ENCODE measurements at places on chromosomes 7 and 10. TPM values are rescaled to one million over a fixed set of nuclear protein-coding genes. Genes with fewer than 3 reads are reported as not detected.

DNA sequence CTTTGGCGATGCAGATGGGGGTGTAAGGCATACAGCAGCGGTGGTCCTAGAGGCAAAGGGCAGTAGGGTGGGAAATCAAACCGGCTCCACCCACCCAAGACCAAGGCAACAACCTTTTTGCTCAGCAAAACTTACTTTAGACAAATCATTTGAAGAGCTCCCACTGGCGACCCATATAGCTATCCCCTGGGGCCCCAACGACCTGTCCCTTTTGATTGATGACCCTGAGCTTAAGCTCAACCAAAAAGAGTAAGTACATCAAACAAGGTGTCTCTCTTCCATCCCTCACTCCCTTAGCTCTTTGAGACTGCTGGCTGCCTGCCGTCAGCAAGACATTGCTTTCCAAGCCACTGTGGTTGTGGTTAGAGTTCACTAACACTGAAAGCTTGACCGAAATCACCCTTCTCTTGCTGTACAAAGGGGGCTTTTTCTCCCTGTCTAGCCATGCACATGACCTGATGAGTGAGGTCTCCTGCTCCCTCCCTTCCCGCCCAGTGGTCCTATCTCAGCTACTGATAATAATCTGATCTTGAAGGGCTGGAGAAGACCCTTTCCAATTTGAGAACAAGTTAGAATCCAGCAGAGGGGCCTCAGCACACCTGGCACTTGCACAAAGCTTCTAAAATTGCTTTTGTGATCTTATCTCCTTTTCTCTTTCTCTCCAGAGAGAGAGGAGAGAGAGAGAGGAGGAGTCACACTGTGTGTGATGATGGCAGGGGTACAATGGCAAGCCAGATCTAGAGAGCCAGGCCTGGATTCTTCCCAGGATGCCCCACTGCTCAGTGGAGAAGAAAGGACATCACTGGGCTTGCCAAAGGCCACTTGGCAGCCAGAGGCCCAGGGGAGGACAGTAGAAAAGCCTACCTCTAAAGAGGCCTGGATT lies 42.2 kb downstream of the XPNPEP1 start:
- no peak for DNase-seq

- no peak for DNase-seq
Observed at GRCh38 chr7:16066805-16067459, 354.4 kb downstream of the CRPPA start.

DNA sequence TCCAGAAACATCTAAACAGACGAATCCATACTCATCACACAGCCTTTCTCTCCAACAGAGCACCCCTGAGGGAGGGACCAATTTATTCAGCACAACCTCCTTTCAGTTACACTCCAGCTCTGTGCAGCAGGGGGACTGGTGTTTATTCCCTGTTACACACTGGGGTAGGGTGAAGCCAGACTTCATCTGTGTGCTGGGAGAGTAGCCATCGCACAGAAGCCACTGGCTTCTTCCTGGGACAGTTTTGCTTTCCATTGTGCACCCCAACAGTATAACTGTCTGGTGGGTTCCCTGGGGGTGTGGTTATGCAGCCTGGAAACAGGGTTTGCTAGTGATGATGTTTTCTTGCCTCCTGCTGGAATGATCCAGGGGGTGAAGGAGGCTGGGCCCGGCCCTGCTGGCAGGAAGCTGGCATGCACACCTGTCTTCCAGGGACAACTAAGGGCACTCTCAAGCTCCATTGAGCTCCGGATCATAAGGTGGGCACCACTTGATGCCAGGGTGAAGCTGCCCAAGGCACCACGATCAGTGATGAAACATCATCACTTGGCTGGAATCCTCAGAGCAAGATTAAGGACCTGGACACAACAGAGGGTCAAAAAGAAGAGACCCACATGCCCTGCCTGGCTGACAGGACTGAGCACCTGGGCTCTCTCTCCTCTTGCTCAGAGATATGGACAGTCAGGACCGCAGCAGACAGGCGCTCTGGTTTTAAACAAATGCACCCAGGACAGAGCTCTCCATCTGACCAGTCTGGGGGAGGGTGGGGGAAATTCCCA lies 293.2 kb downstream of the GRID1 start:
- DNase-seq: no peak

DNA sequence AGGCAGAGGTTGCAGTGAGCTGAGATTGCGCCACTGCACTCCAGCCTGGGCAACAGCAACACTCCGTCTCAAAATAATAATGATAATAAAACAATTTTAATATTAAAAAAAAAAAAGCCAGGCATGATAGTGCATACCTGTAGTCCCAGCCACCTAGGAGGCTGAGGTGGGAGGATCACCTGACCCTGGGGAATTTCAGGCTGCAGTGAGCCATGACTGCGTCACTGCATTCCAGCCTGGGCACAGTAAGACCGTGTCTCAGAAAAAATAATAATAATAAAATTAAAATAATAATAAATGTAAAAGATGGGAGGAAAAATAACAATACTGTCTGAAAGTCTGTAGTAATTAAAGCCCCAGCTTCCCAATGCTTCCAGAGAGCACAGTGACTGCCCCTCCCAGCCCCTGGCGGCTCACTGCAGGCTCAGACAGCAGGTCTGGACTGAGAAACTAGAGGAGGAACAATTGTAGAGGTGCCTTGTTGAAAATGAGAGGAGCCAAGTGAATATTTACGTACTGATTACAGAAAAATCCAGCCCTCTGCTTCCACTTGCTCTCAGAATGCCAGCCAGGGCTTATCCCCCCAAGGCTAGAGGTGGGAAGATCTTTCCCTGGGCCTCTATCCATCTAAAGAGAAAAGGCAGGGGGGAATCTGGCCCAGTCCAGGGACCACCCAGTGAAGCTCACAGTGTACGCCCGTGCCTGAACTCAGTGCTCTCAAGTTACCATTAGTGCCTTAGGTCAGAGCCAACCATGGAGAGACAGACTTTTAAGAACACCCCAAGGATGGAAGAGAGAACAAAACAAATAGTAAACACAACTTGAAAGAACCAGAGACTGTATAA lies 112.8 kb downstream of the PARD3 start:
- no peak for DNase-seq

DNA sequence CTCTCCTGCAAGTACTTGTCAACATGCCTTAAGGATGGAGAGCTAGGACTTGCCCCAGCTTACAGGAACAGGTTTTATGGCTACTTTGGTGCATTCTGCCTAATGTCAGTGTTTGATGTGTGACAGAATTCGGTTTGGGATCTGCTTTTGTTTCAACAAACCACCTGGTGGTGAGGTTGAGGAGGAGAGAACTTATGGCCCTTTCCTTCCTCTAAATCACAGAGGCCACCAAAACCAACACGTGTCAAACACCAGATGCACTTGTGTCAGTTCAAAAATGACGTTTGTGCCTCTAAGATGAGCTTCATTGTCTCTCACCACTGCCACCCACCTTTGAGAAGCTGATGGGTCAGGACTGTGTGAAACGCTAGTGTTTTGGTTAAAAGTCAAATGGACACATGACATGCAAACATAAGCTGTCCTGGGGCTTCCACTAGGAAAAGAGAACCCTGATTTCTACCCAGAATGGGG lies 83.9 kb downstream of the OSBPL3 start:
- no peak for DNase-seq

DNA sequence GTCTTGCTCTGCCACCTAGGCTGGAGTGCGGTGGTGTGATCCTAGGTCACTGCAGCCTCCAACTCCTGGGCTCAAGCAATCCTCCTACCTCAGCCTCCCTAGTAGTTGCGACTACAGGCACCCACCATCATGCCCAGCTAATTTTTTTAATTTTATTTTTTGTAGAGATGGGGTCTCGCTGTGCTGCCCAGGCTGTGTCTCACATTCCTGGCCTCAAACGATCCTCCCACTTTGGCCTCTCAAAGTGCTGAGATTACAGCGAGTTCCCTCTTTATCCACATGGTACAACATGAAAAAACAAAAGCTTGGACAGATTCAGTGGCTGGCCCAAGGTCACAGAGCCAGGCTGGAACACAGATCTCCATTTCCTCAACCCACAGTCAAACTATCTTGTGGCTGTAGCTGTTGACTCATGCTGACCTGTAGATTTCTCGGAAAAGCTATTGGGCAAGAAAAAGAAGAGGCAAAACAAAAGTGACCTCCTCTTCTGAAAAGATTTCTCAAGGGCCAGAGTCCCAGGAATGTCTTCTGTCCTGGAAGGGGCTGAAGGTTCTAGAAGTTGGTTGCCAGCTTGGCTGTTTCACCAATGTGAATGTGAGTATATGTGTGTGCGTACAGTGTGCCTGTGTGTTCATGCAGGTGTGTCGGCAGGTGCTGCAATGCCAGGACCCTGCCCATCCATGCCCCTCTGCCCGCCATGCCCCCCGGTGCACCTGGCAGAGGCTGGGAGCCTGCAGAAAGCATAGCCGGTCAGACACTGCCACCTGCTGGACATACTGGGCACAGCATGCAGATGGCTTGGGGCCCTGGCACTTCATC lies 28.4 kb downstream of the TMEM130 start:
- peak; percentile 35 for DNase-seq

DNA sequence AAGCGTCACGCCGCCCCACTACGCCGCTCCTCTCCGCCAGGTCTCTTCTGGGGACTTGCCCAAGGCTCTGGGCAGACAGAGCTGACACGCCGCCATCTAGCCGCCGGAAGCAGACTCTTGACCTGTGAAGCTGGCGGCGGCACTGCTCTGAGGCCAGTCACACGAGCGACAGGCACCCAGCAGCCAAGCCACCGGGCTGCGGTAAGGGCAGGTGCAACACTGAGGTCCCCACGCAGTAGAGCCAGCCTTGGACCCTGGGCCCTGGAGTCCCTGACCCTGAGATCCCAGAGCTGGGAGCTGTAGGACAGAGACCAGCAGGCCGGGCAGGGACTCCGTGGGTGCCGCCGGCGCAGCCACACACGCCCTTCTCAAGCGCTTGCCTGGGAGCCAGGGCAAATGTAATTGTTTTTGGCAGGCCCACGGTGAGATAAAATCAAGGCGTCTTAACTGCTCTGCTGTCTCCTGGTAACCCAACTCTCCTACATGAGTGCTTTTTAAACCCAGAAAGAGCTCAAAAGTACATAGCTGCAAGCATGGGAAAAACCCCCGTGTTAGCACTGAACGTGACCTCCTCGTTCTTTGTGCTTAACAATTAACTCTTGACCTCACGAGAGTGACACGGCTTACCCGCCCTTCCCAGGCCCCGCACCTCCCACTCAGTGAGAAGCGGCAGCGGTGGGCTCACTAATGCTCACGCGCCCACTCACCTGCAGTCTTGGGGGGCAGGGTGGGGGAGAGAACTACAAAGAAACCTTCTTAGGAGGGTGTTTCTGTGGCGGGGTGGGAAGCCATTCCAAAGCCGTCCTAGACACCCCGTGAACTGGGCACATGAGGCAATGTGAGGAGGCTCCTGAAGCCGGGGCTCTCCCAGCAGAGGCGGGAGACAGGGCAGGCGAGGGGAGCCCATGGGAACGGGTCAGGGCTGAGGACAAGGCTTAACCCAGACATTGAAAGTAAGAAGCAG lies 8.5 kb downstream of the GPER1 start:
- DNase-seq: no peak

- DNase-seq: no peak
Observed at GRCh38 chr7:41190581-41190980, 512.3 kb downstream of the INHBA start.

GRCh38 chr10:79112881-79113431 lies 44.2 kb downstream of the ZMIZ1 start:
- DNase-seq: no peak

DNA sequence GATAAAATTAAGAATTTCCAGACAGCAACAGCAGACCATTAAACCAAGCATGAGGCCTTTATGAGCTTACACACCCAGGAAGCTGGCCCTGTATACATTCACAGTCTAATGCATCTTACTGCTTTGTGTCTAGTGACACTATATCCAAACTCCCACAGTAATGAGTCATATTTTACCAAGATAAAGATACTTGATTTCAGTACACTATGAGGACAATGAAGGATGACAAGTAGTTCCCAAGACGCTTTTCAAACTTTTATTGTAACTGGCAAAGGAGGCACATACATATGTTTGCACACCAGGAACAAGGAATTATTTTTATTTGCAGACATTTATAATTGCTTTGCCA lies 148.0 kb downstream of the TSPAN12 start:
- DNase-seq: no peak

- DNase-seq: no peak
Observed at GRCh38 chr7:139701908-139702307, 75.9 kb downstream of the HIPK2 start.

GRCh38 chr10:132786476-132786883 lies 533 bp upstream of the NKX6-2 start:
- no peak for DNase-seq

GRCh38 chr7:25669961-25670841 lies 441.9 kb upstream of the NPVF start:
- no peak for DNase-seq

- no peak for DNase-seq
Observed at GRCh38 chr7:33079096-33079495, 16.5 kb upstream of the NT5C3A start.

DNA sequence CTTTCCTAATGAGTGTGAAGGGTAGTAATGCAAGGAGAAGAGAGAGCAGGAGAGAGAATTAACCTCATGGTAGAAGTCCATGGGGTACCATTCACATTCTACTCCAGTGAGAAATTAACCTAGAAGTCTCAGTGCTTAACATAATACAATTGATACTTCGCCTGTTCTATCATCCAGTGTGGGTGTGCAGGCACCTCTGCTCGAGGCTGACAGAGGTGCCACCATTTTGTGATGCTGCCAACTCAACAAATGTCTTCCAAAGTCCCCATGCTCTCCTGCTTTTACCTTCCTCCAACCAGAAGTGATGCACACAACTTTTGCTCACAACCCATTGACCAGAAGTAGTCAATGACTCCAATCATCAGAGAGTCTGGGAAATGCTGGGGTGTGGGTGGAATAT lies 118.3 kb upstream of the LAMB4 start:
- no peak for DNase-seq

- no peak for DNase-seq
Observed at GRCh38 chr10:71623098-71623985, 96.2 kb downstream of the C10orf105 start.

CASTOR2 gene
- total RNA-seq: 63.0 TPM

ENKUR gene
- 5.0 TPM for total RNA-seq

WNT16 gene
- total RNA-seq: 1.2 TPM

ACTL6B gene
- total RNA-seq: 109 TPM

MOGAT3 gene
- total RNA-seq: not detected

IFIT1B gene
- total RNA-seq: 2.0 TPM

UCN3 gene
- total RNA-seq: not detected

CAMK1D gene
- total RNA-seq: 18.9 TPM
